Activated T-helper 2 cell treated with anti-CD3 and anti-CD28 coated beads, Interferon-gamma antibody, Interleukin-2, Interleukin-4, amounts not matched to agents 10 μg/mL and 5 μg/mL and 100 μg/mL, durations not matched to agents 14 hours and 24 hours and 36 hours (primary cell): ENCODE measurements at places on chromosomes 1 and 21. TPM values are rescaled to one million over a fixed set of nuclear protein-coding genes. Genes with fewer than 3 reads are reported as not detected.

DNA sequence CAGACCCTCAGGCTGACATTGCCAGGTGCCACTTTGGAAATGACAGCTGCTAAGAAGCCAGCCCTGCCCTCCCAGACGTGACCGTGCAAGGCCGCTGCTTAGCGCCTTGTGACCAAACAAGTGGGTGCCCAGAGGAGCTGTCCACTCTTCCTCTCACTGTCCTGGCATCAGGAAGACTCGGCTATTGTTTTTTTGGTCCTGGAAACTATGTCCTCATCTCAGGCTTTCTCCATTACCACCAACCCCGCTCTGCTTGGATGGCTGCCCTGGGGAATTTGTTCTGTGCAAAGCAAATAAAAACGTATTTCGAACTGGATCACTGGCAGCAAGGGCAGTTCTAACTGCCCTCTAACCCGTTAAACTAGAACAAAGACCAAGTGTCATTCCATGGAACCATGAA lies 13.7 kb upstream of the TENT5C start:
- DNase-seq, result no peak

DNA sequence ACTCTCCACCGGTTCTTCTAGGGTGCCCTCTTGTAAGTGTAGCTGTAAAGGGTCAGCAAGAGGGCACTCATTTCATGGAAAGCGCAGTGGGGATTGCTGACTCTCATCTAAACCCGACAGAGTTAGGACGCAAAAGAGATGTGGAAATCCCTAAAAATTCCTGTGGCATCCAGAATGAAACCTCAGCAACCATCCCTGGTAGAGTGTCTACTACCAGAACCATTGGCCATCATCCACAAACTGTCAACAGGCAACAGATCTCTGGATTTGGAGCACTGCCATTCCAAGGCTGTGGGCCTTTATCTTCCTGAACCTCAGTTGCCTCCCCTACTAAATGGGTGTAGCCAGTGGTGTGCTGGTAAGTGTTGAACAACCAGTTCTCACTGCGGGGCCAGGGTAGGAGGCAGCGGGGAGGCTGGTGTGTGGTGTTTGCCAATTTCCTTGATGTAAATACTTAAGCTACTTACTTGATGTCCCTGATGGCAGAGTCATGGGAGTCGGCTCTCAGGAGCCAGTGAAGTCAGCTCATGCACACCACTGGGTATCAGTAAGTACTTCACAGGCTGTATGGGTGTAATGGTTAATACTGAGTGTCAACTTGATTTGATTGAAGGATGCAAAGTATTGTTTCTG lies 195.8 kb downstream of the KAZN start:
- DNase-seq, result no peak

GRCh38 chr1:187985145-187985896 lies 1156.6 kb downstream of the PLA2G4A start:
- DNase-seq, result no peak

- no peak for DNase-seq
These were observed 106.3 kb downstream of the TGFB2 start for GRCh38 chr1:218451415-218451814.

- DNase-seq, result no peak
These were observed 691 bp downstream of the UTP11 start for GRCh38 chr1:38013227-38013622.

DNA sequence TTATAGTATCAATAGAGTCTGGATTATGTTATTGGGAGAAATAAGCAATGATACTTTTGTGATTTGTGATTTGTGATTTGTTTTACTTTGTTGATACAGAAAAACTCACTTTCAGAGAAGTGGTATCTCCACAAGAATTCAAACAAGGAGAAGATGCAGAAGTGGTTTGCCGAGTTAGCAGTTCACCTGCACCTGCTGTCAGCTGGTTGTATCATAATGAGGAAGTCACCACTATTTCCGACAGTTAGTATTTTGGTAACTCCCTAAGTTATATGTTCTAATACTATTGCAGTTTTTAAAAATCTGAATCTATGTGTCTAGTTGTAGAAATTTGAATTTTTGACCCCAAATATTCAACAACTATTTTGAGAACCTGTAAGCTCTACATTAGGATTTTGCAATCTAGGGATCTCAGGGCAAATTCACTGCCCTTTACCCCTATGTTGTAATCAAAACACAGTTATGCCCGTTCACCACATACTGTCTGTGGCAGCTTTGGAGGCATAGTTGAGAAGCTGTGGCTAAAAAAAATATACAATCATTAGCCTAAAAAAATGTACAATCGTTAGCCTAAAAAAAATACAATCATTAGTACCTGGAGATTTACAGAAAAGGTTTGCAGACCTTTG lies 288.1 kb downstream of the NCAM2 start:
- no peak for DNase-seq

Gene WDTC1
- total RNA-seq, result 22.3 and 22.4 TPM in 2 replicates

Gene SNRNP40
- 115 and 116 TPM in 2 replicates for total RNA-seq
